NCI-H1048 (cell line): ENCODE measurements at places on chromosomes 16 and 17.

- DNase-seq: no peak
Measured at GRCh38 chr17:5069724-5070123, 8.5 kb upstream of the ZFP3 start.

- DNase-seq: no peak
Measured at GRCh38 chr17:77508047-77508715, 367.4 kb downstream of the SEC14L1 start.

DNA sequence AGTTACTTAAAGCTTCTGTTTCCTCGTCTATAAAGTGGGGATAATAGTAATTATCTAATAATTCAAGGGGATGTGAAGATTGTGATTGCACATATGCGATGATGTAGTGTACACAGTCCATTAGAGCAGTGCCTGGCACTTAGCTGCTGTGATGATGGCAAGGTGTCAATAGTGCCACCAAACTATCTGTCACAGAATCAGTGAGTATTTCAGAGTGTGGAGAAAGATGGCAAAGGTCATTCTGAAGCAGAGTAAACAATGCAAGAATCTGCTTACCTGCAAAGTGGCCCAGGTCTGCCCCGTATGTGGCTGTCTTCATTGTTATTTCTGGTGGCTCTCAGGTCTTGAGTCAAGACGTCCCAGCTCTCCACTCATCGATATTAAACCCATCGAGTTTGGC is 15.1 kb downstream of the SYT17 start:
- DNase-seq: no peak

DNA sequence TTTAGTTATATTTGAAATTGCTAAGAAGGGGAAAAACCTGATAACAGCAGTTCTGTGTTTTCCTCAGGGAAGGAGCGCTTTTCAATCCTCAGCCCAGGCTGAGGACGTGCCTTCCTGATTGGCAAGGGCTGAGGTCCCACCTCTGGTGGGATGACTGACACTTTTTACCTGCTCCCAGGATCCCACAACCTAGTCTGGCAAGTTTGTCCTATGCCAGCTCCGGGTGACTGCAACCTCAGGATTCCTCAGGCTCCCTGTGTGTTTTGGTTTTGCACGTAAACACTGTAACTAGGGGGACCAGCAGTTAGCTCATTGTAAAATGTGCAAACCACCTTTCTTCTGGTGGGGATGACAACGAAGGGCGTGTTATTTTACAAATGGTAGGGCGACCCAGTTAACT is 7.5 kb downstream of the MARCHF10 start:
- no peak for DNase-seq

GRCh38 chr17:62876063-62876462 is 67.9 kb upstream of the MARCHF10 start:
- no peak for DNase-seq

- DNase-seq: no peak
Measured at GRCh38 chr16:11913425-11914079, 2.2 kb downstream of the GSPT1 start.

- DNase-seq: no peak
Measured at GRCh38 chr17:29760279-29761039, 137.7 kb upstream of the CORO6 start.

GRCh38 chr17:4586043-4586442 is 1.7 kb downstream of the SMTNL2 start:
- DNase-seq: no peak

DNA sequence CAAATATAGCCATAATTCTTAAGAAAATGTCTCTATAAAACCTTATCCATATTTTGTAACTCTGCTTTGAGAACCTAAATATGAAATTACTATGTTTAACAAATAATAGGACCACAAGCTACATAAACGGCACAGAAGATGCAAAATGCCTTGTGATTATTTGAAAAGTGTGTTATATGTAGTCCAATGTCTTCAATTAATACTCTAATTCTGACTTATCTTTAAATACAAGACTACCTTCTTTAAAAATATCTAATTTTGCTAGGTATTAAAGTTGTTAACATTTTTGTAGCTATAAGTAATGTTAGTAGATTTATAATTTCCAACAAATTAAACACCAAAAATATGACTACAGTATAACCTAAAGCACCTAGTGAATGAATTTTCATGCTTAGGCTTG is 17.0 kb downstream of the PSMD12 start:
- no peak for DNase-seq

DNA sequence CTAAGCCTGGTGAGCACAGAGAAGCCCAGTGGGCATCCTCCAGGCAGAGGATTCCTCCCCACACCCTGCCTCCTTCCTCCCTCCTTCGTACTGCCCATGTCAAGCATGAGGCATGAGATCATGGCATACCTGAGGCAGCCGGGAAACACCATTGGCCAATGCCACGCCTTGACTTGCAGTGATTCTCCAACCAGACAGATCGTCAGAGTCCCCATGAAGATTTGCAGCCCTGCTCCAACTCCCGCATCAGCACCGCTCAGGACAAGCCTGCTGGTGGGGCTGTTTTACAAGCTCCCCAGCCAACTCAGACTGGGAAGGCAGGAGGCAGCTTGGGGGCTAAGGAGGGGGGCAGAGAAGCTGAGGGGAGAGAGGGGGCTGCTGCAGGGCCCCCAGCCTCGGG is 2.9 kb upstream of the KRT16 start:
- DNase-seq: no peak

DNA sequence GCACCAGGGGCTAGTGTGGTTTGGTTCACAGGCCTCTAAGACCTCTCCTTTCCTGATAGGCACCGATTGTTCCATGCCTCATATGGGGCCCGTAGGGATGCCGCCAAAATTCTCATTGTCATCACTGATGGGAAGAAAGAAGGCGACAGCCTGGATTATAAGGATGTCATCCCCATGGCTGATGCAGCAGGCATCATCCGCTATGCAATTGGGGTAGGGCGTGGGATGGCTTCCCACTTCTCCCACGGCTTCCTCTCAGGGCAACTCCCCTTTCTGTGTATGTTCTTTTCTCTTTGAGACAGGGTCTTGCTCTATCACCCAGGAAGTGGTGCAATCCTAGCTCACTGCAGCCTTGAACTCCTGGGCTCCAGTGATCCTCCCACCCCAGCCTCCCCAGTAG is 5.3 kb downstream of the ITGAX start:
- no peak for DNase-seq

- DNase-seq: no peak
Measured at GRCh38 chr17:1134634-1135324, 45.0 kb downstream of the ABR start.

GRCh38 chr17:83135692-83136091 is 56.3 kb downstream of the METRNL start:
- DNase-seq: no peak

DNA sequence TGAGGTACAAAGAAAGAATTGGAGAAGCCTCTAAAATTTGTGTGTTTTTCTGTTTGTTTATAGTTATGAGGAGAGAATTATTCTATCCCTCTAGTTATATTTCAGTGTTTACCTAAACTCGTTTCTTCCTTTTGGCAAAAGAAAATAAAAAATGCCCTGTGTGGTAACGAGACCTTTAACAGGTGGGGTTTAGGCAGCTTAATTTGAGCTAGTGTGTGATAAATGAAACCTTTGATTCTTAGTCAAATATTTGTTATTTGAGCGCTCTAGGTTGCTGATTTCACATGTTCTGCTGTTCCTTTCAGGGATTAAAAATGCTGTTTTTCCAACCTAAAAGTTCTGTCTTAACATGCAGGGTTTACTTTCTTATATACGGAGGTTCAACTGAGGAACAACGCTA is 17.5 kb downstream of the ERCC4 start:
- DNase-seq: no peak

DNA sequence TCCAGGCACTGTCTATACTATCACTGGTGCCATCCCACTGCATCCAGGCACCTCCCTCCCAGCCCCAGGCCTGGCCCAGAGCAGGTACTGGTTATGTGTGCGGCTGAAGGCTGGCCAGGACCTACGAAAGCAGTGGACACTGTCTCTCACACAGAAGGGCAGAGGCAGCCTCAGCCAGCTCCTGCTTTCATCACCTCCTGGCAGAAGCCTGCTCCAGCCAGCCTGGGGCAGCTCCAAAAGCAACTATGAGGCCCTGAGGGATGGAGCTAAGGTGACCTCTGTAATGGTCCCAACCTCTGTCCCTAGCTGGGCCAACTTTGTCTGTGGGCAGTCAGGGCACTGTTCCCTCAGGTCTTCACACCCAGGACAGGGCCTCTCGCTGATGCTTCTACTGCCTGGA is 18.8 kb downstream of the HSD11B2 start:
- DNase-seq: no peak

DNA sequence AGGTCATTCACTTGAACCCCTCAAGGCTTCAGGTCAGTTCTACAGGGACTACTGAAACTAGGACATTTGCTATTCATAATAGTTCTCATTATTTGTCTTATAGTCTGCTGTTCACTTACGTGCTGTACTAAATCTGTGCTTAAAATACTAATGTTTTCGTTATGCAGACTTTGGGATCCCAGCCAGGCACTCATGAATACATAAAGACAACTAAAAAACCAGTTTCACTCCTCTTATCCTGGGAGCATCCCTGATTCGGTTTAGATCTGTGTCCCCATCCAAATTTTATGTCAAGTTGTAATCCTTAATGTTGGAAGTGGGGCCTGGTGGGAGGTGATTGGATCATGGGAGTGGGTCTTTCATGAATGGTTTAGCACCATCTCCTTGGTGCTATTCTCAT is 1291.8 kb downstream of the CDH11 start:
- no peak for DNase-seq

- peak; percentile 90 for DNase-seq
Measured at GRCh38 chr17:59829217-59830006, 63.3 kb downstream of the TUBD1 start.

DNA sequence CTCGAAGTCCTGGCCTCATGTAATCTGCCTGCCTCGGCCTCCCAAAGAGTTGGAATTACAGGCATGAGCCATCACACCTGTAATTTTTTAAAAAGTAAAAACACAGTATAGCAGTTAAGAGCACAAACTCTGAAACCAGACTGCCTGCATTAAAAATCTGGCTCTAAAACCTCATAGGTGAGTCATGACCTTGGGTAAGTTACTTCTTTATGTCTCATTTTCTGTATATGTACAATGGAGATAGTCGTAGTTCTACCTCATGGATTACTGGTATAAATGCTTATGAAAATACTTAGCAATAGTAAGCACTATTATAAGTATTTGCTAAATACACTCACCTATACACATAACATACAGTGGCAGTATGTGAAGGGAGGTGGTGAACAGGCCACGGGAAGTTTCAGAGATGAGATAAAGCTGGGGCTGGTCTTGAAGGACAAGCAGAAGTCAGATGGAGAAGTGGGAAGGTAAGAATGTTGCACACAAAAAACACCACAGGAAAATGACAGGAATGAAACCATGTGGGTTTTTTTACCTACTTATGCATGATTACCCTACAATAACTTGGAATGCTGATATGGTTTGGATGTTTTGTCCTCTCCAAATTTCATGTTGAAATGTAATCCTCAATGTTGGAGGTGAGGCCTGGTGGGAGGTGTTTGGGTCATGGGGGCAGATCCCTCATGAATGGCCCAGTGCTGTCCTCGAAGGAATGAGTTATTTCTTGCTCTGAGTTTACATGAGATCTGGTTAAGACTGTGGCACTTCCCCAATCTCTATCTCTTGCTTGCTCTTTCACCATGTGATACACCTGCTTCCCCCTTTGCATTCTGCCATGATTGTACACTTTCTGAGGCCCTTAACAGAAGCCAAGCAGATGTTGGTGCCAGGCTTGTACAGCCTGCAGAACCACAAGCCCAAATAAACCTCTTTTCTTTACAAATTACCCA is 33.9 kb downstream of the ZNF652 start:
- DNase-seq: no peak

GRCh38 chr17:47982645-47983390 is 11.9 kb downstream of the CDK5RAP3 start:
- DNase-seq: no peak

GRCh38 chr17:71494062-71494855 is 626.6 kb upstream of the SOX9 start:
- DNase-seq: no peak

GRCh38 chr17:35359398-35359797 is 14.0 kb downstream of the SLFN11 start:
- no peak for DNase-seq

DNA sequence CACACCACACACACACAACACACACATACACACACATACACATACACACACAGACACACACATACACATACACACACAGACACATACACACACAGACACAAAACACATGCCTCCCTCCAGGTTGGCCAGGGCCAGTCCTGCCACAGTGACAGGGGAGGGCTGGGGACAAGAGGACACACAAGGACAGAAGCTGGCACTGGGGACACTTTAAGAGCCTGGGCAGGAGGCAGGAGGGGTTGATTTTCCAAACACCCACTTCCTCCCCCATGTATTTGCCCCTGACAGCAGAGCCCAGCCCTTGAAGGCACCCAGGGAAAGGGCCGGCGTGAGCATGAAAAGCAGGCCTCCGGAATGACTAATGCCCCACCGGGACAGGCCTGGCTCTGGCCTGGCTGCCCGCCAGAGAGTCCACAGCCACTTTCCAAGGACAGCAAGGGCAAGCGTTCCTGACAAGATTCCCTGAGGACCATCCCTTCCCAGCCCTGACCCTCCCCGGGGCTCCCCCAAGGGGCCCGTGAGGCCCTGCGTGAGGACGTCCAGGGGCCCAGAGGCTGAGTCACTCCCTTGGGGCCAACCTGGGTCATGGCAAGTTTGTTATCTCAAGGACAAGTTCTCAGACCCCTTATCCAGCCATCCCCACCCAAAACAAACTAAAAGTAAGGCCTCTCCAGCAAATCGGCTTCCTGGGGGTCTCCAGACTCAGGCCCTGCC is 235.6 kb downstream of the ZNF423 start:
- no peak for DNase-seq

DNA sequence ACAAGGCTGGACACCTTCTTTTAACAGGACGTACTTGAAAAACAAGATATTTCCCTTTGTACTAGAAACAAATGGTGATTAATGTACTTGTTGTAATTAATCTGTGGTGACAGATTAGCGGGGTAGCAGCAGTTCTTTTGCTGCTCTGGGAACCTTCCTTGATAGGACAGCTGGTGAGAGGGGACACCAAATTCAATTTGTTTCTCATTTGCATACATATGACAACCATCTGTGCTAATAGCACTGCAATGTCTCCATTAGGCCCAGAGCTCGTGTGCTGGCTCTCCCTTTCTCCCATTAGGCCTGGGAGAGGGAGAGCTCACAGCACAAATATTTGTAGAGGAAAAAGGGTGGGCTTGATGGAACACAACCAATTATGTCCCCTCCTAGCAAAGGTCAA is 221.0 kb upstream of the HS3ST3A1 start:
- DNase-seq: no peak

GRCh38 chr16:63080746-63081145 is 1044.5 kb upstream of the CDH8 start:
- no peak for DNase-seq
